NCI-H2081 treated with DMSO at 0.1 percent for 48 hours (cell line): ENCODE measurements at places on chromosomes 7 and 10.

GRCh38 chr10:4698075-4698474, 127.9 kb upstream of the AKR1E2 start:
- no peak for DNase-seq

- DNase-seq = no peak
Observed at GRCh38 chr10:44009891-44010632, 361.4 kb upstream of the ZNF32 start.

DNA sequence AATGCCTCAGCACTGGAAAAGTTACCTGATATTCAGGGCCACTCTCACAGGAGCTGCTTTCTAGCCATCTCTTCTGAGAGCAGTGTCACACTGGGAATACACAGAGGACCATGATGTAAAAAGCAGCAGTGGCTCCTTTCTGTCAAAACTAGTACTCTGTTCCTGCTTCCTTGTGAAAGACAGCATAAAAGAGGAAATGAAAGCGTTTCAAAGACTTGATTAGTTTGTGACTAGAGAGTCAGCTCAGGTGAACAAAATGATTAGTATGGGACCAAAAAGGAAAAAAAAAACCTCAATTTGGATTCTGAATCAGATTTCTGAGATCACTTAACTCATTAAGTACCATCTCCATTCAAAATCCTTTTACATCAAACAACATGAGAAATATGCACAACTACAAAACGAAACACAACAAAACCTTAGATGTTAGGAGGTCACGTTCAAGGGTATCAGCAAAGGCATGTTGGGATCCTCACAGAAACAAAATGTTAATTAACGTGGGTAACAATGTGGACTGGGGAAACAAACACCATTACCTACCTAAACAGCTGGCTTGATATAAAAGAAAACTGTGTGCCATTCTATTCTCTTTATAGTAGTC, 103.7 kb downstream of the MACC1 start:
- DNase-seq = no peak

DNA sequence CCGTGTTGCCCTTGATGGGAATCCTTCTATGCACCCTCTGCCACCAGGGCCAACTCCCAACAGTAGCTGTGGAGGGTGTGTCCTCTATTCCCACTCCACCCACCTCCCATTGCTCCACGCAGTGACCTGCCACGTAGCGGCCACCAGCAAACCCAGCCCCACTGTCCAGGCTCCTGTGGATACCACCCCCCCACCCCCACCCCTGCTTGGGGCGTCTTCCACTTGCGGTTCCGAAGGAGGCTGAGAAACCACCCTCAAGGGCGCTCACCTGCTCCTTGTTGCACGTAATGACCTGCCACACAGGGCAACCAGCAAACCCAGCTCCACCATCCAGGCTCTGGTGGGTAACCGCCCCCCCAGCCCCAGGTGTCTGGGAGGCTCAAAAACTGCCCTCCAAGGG, 72.0 kb downstream of the DIP2C start:
- no peak for DNase-seq

DNA sequence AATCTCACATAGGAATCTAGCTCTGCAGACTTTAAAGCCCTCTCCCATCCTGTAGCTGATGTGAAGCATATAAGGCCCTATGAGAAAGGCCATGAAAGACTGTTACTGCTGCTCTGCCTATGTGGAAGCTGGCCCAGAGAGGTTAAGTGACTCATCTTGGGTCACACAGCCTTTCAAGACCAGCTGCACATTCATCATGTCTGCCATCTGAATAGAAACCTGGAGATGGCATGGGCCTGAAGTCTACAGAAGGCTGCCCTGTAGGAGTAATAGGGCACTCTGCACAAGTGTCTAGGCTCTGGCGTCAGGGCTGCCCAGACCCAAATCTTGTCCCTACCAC, 59.4 kb upstream of the COL13A1 start:
- no peak for DNase-seq

GRCh38 chr10:23516530-23516929, 77.7 kb downstream of the OTUD1 start:
- DNase-seq = no peak
